Activated T-cell treated with anti-CD3 and anti-CD28 coated beads for 48 hours (primary cell): ENCODE measurements at places on chromosomes 16 and 17.
A peak's percentile ranks its signal among the peaks of the same experiment; 100 is the strongest.

- no peak for DNase-seq
Measured at GRCh38 chr17:76153202-76153601, 12.2 kb upstream of the FOXJ1 start.

- DNase-seq: no peak
Measured at GRCh38 chr16:14418795-14419225, 211.2 kb downstream of the PARN start.

- no peak for DNase-seq
Measured at GRCh38 chr16:57143149-57143921, 42.5 kb downstream of the PSME3IP1 start.

- no peak for DNase-seq
Measured at GRCh38 chr16:14499110-14499509, 130.9 kb downstream of the PARN start.

GRCh38 chr16:4500272-4500671 is 24.1 kb downstream of the HMOX2 start:
- DNase-seq: no peak

- DNase-seq: peak; percentile 66
Measured at GRCh38 chr16:28192806-28193529, 18.8 kb downstream of the XPO6 start.

DNA sequence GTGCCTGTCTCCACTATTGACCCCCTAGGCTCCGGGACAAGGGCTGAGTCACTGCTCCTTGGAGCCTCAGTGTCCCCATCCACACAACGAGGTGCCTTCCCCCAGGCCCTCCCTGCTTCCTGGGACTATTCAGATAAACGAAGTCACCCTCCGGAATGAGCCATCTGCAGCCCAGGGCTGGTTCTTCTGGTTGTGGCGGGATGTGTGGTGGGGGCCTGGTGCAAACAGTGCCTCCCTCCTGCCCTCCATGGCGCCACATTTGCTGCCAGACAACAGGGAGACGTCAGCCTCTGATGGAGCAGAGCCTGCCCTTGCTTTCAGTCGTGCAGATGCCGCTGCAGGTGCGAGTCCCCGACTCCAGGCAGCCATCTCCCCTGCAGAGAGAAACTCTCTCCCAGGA is 5.1 kb upstream of the KRT16 start:
- no peak for DNase-seq

GRCh38 chr16:3099732-3100499 is 822 bp upstream of the ZSCAN10 start:
- DNase-seq: peak; percentile 93

DNA sequence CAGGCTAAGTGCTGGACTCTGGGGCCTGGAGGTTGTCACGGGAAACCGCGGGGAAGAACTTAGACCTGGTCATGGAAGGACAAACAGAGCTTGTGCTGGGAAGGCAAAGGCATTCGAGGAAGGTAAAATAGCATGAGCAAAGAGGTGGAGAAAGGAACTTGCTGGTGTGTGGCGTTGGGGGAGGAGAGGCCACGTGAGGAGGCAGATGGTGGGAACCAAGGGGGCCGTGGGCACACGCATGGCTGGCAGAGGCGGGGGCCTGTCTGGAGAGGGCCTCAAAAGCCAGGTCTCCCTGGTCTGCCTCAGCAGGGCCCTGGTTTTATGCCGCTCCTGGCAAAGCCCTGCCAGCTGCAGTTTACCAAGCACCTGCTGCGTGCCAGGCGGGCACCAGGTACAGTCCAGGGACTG is 15.3 kb downstream of the CORO7 start:
- no peak for DNase-seq

DNA sequence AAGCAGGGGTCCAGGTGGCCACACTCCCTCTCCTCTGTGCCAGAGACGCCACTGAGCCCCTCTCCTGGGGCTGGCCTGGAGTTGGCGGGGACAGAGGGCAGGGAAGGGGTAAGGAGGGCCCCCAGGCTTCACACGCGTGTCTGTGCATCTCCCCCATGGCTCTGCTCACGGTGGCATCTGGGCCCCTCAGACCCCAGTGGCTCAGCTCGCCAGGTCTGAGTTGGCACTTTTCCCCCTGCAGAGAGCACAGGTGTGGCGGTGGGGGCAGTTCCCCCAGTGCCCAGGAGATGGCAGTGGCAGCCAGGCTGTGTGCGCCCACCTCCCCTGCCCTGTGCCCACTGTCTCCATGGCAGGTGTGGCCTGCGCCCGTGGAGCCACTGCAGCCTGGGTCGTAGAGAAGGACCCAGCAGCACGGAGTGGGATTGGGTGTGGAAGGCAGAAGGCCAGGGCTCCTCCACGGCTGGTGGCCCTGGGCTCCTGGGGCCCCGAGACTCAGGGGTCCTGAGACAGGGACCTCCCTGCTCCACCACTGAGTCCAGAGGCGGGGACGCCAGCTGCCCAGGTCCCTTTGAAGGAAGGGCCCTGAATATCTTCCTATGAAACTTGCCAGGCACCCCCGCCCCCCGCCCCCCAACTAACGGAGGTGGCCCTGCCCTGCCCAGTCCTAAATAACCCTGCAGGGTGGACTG is 4.3 kb upstream of the APRT start:
- peak; percentile 54 for DNase-seq

DNA sequence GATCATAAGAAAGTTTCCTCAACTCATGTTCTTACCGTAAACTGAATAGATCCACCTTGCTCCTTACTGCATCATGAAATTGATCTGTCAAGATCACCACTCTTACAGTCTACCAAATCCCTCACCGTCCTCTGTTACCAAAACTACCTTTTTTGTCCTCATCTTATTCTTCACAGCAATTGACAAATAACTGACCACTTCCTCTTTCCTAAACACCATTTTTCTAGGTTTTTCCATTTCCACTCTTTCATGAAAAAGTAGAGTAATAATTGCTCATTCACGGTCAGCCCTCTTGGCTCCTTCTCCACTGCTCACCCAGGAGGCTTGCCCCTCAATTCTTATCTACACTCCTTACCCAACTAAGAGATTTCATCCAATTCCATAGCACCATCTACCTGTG is 44.9 kb downstream of the ABCA5 start:
- no peak for DNase-seq

DNA sequence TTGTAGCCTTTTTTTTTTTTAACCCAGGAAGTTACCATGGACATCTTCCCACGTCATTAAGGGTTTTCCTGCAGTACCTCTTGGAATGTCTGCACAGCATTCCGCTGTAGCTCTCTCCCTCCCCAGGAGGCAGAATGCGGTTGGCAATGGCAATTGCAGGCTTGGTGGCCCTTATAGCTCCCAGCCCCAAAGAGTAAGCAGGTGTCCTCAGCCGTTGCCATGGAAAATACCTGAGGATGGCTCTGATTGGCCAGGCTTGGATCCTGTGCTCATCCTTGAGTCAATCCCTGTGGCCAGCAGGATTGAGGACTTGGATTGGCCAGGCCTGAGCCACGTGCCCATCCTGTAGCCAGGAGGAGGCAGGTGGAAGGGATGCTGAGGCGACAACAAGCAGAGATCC is 15.5 kb upstream of the TIMP2 start:
- DNase-seq: no peak

DNA sequence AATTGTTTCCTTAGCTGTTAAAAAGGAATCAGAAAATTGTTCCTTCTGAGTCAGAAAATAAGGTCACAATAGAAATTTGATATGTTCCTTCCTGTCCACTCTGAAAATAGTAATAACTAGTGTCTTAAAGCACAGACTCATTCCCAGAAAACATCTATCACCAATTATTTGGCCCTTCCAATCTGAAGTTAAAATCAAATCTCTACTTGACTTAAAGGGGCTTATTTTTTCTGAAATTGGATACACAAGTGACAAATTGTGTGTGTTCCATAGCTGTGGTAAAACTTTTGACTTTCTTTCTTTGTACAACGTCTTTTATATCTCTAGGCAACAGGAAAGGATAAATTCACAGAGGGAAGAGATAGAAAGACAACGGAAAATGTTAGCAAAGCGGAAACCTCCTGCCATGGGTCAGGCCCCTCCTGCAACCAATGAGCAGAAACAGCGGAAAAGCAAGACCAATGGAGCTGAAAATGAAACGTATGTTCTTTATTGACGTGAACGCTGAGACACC is 54.5 kb upstream of the MRC2 start:
- no peak for DNase-seq

- no peak for DNase-seq
Measured at GRCh38 chr17:949623-950303, 29.8 kb downstream of the NXN start.

DNA sequence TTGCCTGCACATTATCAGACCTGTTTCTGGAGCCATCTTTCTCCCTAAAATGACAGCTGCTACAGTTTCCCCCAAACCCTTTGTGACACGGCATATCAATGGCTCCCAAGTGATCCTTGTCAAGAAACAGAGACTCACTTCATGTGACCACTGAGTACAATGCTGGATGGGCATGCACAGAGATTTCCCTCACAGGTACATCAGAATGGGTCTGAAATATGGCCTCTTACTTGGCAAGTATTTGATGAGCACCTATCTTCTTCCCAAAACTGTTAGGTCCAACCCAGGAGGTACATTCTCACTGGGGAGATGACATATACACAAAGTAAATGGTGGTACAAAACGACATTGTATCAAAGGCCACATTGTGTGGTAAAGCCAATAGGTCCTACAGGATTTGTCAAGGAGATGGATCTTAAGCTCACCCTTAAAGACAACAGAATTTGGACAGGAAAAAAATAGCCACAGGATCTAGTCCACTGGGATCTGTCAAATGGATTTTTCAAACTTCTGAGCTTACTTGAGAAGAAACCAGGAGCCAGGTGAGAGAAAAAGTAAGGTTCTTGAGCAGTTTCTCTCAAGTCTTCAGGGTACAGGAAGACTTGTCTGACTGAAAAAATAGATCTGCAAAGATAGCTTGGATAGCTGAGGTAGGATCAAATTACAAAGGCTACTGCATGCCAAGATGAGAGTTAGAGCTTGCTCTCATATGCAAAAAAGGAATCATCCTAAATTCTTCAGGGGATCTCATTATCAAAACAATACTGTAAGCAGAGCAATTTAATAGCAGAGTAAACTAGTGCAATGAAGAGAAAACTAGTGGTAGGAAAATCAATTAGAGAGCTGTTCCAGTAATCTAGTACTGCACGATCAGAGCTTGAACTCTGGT is 28.8 kb downstream of the RNF43 start:
- no peak for DNase-seq

GRCh38 chr16:13098536-13098935 is 197.1 kb downstream of the SHISA9 start:
- no peak for DNase-seq

- DNase-seq: no peak
Measured at GRCh38 chr17:73759734-73760438, 115.6 kb upstream of the SDK2 start.

DNA sequence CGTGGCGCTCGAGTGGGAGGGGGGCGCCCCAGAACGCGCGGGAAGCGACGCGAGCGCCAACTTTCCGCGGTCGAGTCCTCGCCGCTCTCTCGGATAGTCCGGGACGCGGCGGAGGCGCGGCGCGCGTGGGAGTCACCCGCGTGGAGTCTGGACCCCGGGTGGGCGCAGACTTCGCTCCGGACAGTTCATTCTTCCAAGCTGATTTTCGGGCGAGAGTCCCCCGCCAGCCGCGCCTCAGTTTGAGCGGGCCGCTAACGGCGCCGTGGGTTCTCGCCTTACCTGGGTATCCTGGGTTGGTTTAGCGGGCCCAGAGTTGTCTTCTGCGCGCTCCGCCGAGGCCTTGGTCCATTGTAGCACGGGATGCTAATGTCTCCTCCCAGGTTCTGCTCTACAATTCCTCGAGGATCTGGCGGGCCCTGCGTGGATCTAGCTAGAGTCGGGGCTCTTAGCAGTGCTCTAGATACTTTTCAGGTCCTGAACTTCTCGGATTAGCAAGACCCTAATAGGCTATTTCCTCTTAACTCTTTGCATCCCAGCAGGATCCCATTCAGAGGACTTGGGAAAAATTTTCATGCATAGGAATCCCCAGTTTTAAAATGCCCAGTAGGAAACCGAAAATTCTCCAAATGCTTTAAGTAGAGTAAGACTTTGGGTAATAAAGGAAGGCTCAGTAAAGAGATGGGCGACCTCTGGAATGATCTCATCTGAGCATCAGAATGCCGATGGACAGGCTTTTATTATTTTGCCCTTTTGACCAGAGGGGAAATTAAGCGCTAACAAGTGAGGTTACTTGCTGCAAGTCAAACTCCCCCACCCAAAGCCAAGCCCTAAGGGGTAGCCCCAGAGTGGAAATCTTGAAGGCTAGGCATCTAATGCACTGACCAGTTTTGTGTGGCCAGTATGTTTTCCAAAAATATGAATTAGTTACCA is 537 bp upstream of the GJC1 start:
- peak; percentile 6 for DNase-seq

DNA sequence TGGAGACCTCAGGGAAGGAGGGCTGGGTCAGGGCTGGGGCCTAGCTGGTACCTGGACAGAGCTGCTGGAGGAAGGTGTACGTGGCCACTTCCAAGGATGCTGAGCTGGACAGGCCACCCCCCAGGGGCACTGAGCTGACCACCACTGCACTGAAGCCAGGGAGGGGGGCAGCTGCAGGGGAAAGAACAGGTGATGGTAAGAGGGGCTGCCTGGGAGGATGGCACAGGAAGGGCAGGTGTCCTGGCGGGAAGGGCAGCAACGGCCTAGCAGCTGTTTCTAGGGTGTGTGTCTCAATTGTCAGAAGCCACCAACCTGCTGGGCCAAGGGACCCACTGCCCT is 1.8 kb downstream of the GALK1 start:
- DNase-seq: no peak

- DNase-seq: no peak
Measured at GRCh38 chr17:20154286-20155000, 145.3 kb downstream of the SPECC1 start.

DNA sequence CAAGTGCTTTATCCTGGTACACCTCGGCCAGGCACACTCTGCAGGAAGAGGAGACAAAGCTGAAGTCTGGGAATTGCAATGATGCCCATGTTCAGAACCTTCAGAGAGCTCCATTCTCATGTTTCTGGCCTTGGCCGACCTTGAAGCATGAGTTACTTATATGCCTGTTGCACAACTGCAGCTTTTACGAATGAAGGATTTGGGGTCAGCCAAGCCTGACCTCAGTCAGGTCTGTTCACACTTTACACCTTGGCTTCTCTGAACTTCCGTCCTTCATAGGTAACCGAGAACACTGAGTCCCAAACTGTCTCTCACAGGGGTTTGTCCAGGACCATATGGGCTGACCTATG is 66.7 kb downstream of the GTF3C1 start:
- no peak for DNase-seq

- DNase-seq: no peak
Measured at GRCh38 chr16:50521246-50521900, 26.8 kb upstream of the NKD1 start.

DNA sequence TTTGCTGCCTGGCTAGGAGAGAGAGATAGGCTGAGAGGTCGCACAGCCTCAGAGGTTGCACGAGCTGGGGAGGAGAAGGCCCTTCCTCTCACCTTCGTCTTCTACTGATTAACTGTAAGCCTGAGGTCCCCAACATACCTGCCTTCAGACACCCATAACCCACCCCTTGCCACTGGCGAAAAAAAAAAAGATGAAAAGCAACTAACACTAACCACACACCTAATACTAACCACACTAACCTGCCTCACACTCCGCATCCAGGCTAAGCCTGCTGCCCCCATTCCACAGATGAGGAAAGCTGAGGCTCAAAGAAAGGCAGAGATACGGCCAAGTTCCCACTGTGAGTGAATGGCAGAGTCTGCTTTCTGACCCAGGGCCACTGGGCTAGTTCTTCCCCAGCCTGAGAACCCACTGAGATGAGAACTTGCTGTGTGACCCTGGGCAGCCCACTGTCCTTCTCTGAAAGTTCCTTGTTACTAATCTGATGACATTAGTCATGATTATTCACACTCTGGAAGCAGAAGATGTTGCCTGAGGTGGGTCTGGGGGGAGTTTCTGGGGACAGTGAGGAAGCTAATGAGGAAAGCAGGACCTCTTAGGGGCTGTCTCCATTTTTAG is 4.6 kb downstream of the IL21R start:
- no peak for DNase-seq
